Non-pigmented ciliary epithelial cell (primary cell): ENCODE measurements at places on chromosomes 6 and 20.

DNA sequence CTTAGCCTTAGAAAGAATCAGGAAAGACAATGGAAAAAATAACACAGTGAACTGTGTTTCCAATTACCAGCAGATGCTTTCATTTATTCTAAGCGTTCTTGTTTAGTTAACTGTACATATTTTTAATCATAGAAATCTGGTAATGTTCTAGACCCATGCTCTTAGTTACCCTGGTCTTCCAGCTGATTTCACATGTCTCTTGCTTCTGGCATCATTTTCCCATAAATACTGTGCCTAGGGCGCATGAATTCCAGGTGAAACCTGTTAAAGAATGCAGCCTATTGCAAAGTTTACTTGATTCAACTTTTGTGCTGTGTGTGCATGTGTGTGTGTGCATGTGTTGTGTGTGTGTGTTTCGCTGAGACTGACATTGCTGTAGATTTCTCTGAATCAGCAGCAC lies 178.6 kb downstream of the PDE7B start:
- no peak for DNase-seq

- DNase-seq, result peak; percentile 34
Observed at GRCh38 chr20:2946988-2947961, 74.0 kb downstream of the PTPRA start.

GRCh38 chr6:81838724-81839426 lies 86.4 kb upstream of the TENT5A start:
- no peak for DNase-seq

- no peak for DNase-seq
Observed at GRCh38 chr6:45727819-45728449, 287.7 kb downstream of the CLIC5 start.

DNA sequence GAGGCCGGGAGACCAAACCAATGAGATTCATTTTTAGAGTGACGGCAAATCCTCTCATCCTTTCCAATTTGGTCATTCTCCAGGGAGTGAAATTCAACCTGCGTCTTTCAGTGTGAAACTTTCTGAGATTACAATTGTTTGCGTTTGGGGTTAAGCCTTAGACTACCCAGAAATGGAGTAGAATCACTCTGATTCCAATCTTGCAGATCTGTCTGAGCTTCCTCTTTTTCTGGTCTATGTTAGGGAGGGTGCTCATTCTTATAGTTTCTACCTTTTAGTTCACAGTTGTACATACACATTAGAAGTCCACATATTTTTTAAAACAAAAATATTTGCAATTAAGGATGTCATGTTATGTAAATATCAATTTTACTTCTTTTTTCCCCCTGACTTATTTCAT lies 183.0 kb upstream of the PHACTR1 start:
- no peak for DNase-seq

GRCh38 chr20:47532002-47532401 lies 30.3 kb downstream of the NCOA3 start:
- DNase-seq, result no peak

DNA sequence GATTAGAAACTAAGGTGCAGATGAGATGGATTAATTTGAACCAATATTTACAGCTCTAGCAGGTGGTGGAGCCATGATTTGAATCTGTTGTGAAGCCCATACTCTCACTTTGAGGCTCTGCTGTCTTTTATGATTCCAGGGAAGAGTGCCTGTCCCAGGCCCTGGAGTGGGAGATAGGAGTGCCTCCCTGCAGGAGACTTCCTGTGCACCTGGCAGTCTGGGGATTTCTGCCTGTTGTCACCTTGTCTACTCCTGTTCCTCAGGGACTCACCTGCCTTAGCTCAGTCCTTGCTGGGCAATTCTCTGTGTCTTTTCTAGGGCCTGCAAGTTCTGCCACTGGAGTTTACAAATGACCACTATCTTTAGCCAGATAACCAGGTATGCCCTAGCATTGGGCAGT lies 46.3 kb downstream of the SCAND1 start:
- no peak for DNase-seq

- no peak for DNase-seq
Observed at GRCh38 chr6:133939778-133940667, 13.0 kb upstream of the TBPL1 start.

- DNase-seq, result no peak
Observed at GRCh38 chr6:169960003-169960344, 208.6 kb downstream of the ERMARD start.

DNA sequence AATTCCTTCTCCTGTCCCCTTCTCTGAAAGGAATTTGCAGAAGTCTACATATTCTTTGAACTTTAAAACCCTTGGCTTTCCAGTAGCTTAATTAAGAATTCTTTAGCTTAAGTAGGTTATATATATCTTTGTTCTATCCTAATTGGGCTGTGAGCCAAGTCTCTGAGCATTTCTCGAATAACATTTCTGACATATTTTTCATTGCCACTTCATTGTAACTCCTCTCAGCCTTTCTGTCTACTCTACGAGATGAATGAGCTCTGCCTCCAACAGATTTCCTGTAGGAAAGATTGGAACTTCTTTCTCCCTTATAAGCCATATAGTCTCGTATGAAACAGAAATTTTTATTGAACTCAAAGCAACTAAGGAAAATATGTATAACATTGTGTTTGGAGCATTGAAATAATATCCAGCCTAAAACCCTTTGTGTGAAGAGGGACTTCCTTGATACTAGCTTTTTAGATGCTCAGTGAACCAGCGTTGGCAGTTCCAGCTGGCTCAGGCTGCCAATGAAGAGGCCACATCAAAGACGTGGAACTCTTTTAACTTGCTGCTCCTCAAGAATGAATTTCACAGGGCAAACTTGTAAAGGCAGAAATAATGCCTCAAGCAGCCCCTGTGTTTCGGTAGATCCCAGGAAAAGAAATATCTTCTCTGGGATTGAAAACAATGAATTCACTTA lies 87.7 kb upstream of the NOX3 start:
- DNase-seq, result no peak

- no peak for DNase-seq
Observed at GRCh38 chr20:41080866-41081265, 52.2 kb downstream of the TOP1 start.

DNA sequence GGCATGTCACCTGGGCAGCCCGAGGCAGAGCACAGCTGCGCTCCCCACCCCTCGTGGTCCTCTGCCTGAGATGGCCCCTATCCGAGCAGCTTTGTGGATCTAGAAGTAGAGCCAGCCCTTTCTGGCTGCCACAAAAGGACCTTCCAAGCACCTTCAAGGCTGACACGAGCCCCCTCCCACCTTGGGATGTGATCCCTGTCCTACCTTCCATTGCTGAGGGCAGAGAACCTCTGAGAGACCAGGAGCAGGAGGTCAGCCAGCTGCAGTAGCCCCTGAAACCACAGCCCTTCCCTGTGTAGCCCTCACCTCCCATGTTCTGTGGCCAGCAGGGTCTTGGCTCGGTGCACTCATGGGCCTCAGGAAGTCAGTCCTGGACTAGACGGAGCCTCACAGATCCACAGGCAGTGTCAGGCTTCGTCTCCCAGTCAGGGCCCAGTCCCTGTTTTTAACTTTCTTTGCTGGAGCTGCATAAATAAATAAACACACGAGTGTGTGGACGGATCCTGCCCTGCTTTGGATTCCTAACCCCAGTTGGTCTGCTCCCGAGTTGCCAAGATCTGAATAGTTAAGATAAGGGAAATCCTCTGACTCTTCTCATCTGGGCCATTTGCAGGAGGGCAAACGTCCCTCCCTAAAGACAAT lies 507.7 kb downstream of the PREX1 start:
- no peak for DNase-seq

GRCh38 chr6:131791476-131791875 lies 16.3 kb upstream of the ENPP1 start:
- no peak for DNase-seq

DNA sequence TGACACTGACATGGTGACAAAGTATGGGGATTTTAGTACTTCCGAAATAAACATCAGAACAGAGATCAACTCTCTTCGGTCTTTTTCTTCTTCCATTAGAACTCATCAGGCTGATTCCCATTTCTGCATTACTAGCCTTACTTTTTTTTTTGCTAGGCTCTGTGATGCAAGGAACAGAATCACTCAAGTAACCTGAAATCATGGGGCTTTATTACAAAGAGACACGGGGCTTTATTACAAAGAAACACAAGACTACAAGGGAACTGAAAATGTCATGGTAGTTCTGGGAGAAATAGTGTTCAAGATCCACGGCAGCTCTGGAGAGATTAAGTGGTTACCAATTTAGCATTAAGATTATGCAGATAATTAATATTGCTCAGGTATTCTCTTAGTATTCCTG lies 11.6 kb downstream of the SOX4 start:
- no peak for DNase-seq

GRCh38 chr6:81800666-81801065 lies 48.2 kb upstream of the TENT5A start:
- no peak for DNase-seq

- peak; percentile 76 for DNase-seq
Observed at GRCh38 chr6:2688401-2689064, 62.2 kb downstream of the MYLK4 start.

GRCh38 chr6:156396068-156396771 lies 381.0 kb upstream of the ARID1B start:
- no peak for DNase-seq
